ENCODE measurements at places on chromosomes 2 and 18.

- no peak for DNase-seq
These were observed 226.0 kb downstream of the TFCP2L1 start for GRCh38 chr2:121058852-121059558.

DNA sequence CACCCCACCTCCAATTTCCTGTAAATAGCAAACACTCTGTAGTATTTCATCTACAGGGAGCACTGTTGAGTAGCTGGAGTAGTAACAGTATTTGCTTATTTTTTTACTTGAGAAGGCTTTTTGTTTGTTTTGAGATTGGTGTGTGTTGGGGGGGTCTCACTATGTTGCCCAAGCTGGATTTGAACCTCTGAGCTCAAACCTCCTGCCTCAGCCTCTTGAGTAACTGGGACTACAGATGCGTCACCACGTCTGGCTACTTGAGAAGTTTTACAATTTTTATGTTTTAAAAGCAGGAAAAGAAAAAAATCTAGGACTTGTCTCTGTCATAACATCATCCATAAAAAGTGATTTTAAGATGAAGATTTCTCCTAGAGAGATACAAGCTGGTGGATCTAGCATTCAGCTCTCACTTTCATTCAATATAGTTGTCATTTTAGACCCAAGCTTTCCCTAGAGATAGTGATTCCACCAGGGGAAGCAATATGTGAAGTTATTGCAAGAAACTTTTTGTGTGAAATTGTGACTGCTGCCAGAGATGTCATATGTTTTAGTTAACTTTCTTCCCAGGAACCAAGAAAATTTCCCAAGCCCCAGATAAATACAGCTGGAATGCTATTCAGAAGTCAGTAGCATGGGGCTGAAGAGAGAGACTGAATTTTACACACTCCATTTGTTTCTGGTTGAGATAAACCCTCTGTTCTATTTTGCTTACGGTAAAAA, 60.2 kb upstream of the MAP4K3 start:
- DNase-seq, result no peak

DNA sequence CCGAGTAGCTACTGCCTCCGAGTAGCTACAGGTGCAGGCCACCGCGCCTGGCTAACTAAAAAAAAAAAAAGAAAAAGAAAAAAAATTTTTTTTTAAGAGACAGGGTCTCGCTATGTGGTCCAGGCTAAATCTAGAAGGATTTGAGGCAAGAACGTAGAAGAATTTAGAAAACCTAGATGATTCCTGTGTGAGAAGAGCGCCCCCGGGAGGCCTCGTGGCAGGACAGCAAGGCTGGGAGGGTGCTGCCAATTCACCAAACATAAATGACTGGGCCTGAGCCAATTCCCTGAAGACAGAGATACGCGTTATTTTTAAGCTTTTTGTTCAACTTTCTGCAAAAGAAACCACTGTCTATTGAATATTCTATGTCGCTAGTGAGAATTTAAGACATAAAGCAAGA, 90.1 kb upstream of the TGFA start:
- peak; percentile 42 for DNase-seq

GRCh38 chr18:6342990-6343389, 71.7 kb downstream of the L3MBTL4 start:
- DNase-seq, result no peak

GRCh38 chr2:51220606-51221005, 188.7 kb upstream of the NRXN1 start:
- no peak for DNase-seq

GRCh38 chr2:231987124-231987727, 25.7 kb downstream of the DIS3L2 start:
- no peak for DNase-seq
